ENCODE measurements at places on chromosomes 4 and X.

DNA sequence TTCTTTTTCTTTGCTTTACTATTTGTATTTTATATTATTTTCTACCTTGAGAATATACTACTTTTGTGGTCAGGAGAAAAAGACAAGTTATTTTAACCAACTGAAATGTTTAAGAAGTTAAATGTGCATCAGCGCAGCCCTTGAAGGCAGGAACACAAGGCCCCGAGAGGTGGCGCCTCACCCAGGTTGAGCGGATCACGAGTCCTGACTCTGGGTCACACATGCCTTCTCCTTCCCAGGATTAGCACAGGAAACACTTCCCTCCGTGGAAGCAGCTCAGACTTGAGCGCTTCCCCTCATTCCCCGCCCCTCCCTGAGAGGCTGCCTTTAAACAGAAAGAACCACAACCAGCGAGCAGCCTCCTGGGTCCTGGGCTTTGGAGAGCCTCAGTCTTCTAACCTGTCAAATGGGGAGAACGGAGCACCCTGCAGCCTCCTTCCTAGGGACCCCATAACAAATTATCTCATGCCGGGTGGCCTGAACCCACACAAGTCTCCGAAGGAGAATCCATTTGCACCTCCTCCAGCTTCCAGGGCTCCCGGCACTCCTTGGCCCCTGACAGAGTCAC is 217.6 kb downstream of the AFAP1 start:
- no peak for DNase-seq

- DNase-seq, result peak; percentile 49
These were observed 77.6 kb downstream of the MXRA5 start for GRCh38 chrX:3268829-3269228.

DNA sequence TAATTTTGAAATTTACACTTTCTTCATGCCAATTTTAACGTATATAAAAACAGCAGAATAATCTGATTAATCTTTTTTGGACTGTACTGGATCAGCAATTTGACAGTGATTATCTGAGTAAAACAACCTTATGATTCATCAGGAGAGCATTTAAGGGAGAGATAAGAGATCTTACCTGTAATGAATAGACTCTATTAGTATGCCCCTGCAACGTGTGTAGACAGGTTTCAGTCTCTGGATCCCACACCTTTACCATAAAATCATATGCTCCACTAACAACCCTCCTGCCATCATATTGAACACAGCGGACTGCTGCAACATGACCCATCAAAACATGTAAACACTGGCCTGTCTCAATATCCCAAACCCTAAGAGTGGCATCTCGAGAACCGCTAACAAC is 210.1 kb downstream of the FBXW7 start:
- DNase-seq, result no peak

DNA sequence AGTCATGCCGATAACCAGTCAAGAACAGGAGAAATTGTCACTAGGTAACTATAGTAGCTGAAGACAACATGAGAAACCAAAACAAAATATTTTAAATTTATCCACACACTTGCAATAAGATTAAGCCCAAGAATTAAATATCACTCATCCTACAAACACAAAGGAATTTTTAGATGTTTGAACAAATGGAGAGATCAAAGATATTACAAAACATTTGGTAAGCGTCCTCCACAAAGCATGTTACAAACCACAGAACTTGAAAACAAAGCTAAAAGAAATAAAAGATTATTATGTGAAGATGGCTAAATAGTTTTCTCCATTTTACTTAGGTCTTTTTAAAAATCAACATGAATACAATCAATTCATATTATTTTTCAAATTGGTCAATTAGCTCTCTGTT is 631.9 kb upstream of the INTU start:
- DNase-seq, result no peak

All from NCI-H460 (cell line).